Epithelial cell of proximal tubule (primary cell): ENCODE measurements at places on chromosomes 7 and 10. TPM values are rescaled to one million over a fixed set of nuclear protein-coding genes. Genes with fewer than 3 reads are reported as not detected.

Gene ATG9B
- total RNA-seq = 0.07 and 1.1 TPM in 2 replicates

Gene GLUD1
- 145 and 155 TPM in 2 replicates for total RNA-seq

Gene ANKRD30A
- total RNA-seq = not detected in 2 replicates

Gene MBLAC1
- total RNA-seq = 2.6 and 3.7 TPM in 2 replicates

Gene MDFIC
- total RNA-seq = 19.9 and 24.8 TPM in 2 replicates

Gene ECHS1
- 130 and 147 TPM in 2 replicates for total RNA-seq

Gene NRCAM
- 2.0 and 11.0 TPM in 2 replicates for total RNA-seq

Gene ANXA8L1
- total RNA-seq = 1.7 and 3.3 TPM in 2 replicates

Gene RELN
- total RNA-seq = 1.2 and 3.8 TPM in 2 replicates

Gene THSD7A
- total RNA-seq = 0.94 and 2.0 TPM in 2 replicates

DNA sequence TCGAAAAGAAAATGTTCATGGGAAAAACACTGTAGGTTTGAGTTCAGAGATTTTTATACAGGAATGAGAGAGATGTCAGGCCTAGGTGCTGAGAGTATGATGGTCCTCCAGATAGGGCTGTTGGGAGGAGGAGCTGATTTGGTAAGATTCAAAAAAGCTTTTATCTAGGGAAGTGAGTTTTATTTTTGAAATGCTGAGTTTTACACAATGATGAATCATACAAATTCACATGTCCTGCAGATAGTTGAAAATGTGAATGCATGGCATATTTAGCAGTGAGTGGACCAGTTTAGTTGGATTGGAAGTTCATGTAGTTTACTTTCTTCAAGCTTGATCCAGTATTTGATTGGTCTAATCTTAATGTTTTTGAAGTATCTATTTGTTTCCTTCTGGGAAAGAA lies 154.8 kb downstream of the LRRC4 start:
- no peak for DNase-seq

GRCh38 chr7:98669329-98670000 lies 52.4 kb downstream of the NPTX2 start:
- no peak for DNase-seq

DNA sequence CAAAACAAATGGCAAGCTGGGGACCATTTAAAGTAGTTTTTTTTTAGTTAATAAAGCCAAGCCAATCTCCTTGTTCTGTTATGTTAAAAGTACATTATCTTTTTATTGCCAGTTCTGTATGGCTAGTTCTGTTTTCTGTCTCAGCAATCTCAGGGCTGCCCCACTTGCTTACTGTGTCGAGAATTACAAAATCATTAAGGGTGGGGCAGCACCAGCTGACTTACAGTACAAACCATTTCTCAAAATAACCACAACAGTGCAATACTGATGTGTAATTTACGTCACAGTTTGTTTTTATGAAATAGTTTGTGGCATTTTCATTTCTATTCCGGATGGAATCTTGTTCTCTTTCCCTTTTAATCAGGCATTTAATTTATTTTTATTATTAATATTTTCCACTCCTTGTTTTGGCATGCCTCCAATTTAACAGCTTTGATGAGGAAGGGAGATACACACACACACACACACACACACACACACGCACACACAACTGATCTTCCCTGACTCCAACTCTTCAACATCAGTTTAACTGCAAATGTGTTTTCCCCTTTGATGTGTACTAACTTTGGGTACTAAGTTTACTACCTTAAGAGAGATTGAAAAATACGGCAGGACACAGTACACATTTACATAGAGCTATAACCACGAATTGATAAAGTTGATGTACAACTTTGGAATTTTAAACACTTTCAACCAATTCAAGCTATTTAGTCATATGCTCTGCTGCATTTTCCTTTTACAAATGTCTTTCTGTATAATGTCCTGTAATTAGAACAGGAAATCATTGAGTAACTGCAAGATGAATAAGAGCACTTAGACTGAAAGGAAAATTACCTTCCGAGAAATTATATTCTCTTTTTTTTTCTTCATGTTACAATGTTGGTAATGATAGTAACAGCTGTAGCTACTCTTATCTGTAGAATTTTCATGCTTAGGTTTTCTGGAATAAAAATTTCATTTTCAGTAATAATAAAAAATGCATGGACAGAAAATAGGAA lies 91.5 kb downstream of the ARID5B start:
- no peak for DNase-seq

DNA sequence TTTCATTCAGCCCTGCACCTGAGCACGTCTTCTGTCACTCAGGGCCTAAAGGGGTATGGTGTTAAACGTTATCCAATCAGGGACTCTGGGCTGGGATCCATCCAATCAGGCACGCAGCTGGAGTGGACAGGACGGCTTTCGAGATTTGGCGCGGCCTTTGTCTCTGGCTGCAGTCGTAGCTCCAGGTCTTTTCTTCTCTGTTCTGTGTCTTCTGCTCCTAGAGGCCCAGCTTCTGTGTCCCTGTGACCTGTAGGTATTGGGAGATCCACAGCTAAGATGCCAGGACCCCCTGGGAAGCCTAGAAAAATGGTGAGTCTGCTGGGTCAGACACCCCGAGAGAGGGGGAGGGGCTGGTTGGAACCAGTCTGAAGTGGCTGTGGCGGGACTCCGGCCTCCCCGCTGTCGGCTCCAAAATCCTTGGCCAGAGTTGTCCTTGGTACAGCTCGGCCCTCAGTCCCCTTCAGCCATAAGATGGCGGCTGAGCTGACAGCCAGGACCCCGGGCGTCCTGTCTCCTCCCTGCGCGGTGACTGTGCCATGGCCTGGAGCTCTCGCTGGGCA lies 11.7 kb upstream of the ZNF680 start:
- DNase-seq = no peak

DNA sequence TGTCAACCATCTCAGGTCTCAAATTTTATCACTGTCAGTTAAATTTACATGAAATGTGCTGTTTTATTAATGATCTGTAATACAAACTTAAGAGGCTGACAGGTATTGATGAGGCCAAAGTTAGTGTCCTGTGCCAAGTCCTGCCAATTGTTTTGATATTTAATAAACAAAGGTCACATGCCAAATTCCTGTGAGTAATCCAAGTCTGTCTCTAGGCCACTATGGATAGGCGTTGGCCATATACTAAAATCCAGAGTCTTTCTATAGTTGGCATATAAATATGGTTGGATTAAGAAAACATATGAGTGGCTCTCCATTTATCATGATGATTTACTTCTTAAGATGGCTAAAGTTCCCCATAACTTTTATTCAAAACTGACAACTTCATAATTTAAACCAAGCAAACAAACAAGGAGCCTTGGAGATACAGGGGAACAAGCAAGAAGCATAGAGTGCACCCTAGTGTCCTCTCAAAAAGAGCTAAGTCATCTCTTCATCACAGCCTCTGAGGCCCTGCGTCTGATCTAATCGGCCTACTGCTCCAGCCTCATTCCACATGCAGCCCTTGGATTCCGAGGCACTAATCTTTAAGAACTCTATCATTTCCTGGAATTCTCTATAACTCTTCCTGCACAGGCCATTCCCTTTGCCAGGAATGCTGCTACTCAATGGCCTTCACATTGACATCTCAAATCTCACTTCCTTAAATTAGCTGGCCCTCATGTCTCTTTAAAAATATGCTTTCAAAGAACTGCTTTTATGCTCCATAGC lies 32.7 kb upstream of the NRCAM start:
- no peak for DNase-seq

GRCh38 chr10:93872375-93873158 lies 21.2 kb upstream of the SLC35G1 start:
- DNase-seq = no peak

DNA sequence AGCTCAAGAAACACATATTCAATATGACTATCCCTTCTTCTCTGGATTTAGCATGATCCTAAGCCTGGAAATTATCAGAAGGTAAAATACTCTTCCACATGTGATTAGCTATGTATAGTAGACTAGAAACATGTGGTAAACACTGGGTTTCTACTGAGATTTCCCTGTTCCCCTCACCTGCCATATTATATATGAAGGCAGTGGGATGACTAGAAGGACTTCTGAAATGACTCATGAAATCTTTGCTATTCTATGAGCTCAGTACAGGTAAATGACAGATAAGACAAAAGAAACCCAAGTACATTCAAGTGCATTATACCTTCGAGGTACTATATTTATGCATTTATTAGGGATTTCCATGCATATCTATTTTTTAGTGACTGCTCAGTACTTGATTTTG lies 152.9 kb downstream of the DNAJB9 start:
- no peak for DNase-seq

DNA sequence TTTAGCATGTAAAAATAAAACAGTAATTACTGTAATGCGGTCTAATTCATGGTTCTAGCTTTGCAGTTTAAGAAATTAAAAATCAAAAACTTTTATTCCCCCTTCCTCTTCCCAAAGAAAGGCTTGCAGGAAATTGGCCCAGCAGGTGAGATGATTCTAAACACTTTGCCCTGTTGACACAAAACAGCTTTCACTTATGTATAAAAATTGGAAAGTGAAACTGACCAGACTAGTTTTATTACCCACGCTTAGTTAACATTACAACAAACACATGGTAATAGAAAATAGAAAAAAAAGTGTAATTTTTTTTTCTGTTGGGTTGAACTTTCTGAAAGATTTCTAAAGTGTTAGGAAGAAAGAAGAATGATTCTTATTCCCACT lies 1.2 kb upstream of the CCDC6 start:
- DNase-seq = no peak

GRCh38 chr7:46654546-46655443 lies 733.7 kb upstream of the IGFBP3 start:
- peak; percentile 97 for DNase-seq

GRCh38 chr7:41584746-41585145 lies 118.1 kb downstream of the INHBA start:
- no peak for DNase-seq

GRCh38 chr7:85510287-85510686 lies 323.4 kb upstream of the SEMA3D start:
- no peak for DNase-seq

DNA sequence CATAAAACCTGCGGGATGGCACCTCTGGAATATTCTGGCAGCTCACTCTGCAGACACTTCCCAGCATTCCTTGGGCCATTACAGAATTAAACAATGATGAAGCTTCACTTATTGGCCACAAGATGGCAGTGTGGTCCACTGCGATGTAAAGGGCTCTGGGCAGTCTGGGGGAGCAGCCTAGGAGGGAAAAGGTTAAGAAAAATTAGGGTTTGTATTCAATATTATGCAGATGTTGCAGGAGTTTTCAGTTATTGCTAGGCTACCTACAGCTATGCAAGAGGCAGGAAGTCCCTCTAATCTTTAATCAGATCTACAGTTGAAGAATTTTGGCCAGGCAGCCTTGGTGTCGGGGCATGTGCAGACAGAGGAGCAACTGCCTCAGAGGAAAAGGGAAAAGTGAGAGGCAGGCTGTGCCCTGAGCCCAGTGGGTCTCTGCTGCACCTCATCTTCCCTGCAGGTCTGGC lies 233.2 kb upstream of the PRSS1 start:
- no peak for DNase-seq

DNA sequence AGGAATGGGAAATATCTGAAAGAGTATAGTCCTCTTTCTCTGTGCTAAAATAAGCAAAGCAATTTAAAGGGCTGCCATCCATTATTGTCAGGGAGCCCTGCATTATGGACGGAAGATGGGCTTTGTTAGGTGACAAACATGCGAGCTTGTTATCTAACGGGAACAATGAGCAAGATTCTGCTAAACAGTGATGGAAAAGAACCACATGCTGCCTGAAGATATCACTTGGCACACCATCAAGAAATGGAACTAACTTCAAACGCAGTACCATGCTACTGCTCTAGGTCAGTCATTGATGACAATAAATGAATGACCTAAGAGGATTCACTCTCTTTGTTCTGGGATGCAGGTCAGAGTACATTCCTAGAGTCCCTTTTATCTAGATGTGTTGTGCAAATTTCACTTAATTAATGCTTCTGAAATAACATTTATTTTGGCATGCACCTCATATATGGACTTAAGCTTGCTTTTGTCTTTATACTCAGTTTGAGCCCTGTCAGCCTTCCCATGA lies 175.7 kb upstream of the PTN start:
- no peak for DNase-seq

DNA sequence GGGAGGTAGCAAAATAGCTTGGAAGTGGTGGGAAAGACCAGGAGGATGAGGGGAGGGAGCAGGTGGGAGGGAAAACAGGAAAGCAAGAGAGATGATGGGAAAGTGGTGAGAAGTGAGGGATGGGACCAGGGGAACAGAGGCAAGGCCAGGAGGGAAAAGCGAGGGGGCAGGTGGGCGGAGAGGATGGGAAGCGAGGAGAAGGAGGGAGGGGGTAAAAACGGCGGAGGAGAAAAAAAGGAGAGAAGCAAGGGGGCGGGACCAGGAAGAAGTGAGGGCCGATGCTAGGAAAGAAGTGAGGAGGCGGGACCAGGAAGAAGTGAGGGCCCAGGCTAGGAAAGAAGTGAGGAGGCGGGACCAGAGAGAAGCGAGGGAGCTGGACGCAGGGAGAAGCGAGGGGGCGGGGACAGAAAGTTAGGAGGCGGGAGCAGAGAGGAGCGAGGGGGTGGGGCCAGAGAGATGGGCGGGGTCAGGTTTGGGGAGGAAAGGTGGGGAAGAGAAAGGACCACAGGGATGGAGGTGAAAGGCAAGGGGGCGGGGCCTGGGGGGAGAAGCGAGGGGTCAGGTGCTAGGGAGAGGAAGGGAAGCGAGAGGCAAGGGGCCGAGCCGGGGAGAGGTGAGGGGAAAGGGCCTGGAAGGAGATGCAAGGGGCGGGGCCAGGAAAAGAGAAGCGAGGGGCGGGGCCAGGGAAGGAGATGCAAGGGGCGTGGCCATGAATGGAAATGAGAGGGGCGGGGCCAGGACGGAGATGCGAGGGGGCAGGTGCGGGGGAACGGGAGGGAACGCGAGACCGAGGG lies 984 bp downstream of the SMURF1 start:
- peak; percentile 73 for DNase-seq

GRCh38 chr10:102066399-102067088 lies 1.4 kb downstream of the HPS6 start:
- no peak for DNase-seq

- no peak for DNase-seq
These were observed 64.4 kb downstream of the FBXL13 start for GRCh38 chr7:103010211-103010610.

GRCh38 chr7:118006979-118007378 lies 133.7 kb upstream of the CTTNBP2 start:
- no peak for DNase-seq

GRCh38 chr10:70588255-70588654 lies 14.3 kb downstream of the PRF1 start:
- DNase-seq = no peak

GRCh38 chr7:40403703-40404476 lies 269.1 kb downstream of the SUGCT start:
- no peak for DNase-seq

GRCh38 chr10:32167450-32167849 lies 111.2 kb upstream of the KIF5B start:
- DNase-seq = no peak

GRCh38 chr10:33939892-33940291 lies 605.4 kb upstream of the NRP1 start:
- DNase-seq = no peak

- no peak for DNase-seq
These were observed 124.5 kb upstream of the GDF10 start for GRCh38 chr10:47175181-47176123.
